Right renal pelvis (tissue), 4 donors: ENCODE measurements at places on chromosomes 16 and 17.

- DNase-seq = peak; percentile 88
Measured at GRCh38 chr17:7833795-7834541, at the start of gene KDM6B. Gene KDM6B, plus strand, starts transcription at chr17:7834217. Its CDS starts 11,338 bp downstream, at chr17:7845555.

GRCh38 chr17:21012736-21013135 is 30.1 kb downstream of the USP22 start:
- DNase-seq = no peak

DNA sequence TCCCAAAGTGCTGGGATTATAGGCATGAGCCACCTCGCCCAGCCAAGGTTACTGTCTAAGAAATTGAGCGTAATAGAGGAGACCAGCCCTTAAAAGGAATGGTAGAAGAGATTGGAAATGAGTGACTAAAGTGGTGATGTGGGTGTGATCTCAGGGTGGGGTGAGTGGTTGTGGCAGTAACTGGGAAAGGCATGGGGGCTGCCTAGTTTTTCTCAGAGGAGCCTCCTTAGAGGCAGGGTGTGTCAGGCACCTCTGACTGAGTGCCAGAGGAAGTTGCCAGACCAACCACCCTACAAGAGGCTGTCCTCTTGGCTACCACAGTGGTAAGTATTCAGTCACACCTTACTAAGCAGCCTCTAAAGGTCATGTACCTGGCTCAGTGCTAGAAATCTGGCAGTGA is 8.9 kb downstream of the DUS2 start:
- no peak for DNase-seq

DNA sequence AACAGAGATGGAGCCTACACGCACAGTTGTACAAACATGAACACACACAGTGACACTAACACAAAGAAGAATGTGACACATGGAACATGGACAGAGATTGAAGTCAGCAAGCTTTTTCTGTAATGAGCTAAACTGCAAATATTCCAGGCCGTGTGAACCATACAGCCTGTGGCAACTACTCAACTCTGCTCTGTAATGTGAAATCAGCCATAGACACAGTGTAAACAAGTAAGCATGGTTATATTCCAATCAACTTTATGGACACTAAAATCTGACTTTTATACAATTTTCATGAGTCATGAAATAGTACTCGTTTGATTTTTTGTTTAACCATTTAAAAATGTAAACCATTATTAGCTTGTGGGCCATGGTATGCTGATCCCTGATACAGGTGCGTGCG is 120.2 kb downstream of the SMG6 start:
- no peak for DNase-seq

DNA sequence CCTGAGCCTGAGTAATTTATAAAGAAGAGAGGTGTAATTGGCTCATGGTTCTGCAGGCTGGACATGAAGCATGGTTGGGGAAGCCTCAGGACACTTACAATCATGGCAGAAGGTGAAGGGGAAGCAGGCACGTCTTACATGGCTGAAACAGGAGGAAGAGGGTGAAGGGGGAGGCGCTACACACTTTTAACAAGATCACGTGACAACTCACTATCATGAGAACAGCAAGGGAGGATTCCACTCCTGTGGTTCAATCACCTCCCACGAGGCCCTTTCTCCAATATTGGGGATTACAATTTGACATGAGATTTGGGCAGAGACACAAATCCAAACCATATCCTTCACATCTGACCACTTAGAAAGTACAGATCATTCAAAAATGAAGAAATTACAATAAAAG is 110.6 kb upstream of the SHISA6 start:
- no peak for DNase-seq

- DNase-seq = no peak
Measured at GRCh38 chr16:80447241-80447640, 93.6 kb upstream of the DYNLRB2 start.

- DNase-seq = no peak
Measured at GRCh38 chr17:54177606-54178308, 355.0 kb downstream of the KIF2B start.

- DNase-seq = no peak
Measured at GRCh38 chr16:22887445-22887844, 73.5 kb downstream of the HS3ST2 start.

GRCh38 chr17:77618731-77619130 is 339.8 kb upstream of the TNRC6C start:
- no peak for DNase-seq

DNA sequence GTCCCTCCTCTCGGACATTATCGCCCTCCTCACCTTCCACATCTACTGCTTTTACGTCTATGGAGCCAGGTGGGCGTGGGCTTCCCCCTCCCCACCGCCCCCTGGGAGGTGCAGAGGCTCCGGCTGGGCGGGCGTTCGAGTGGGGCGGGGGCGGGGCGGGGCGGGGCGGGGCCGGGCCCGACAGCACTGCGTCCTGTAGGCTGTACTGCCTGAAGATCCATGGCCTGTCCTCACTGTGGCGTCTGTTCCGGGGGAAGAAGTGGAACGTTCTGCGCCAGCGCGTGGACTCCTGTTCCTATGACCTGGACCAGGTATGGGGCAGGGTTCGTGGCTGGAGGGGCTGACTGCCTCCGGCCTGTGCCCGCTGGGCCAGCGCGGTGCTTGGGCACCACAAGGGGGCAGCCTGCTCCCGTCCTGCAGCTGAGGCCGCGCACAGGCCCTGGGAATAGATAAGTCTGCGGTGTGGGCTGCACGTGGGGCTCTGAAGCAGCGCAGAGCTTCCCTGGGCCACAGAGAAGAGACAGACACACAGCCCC is 9.2 kb downstream of the PIGQ start:
- DNase-seq = no peak

- no peak for DNase-seq
Measured at GRCh38 chr17:73268582-73269328, 7.1 kb upstream of the CPSF4L start.

GRCh38 chr17:81741594-81742452 is 29.7 kb downstream of the SLC25A10 start:
- no peak for DNase-seq

- no peak for DNase-seq
Measured at GRCh38 chr16:24382762-24383407, 126.8 kb downstream of the CACNG3 start.

DNA sequence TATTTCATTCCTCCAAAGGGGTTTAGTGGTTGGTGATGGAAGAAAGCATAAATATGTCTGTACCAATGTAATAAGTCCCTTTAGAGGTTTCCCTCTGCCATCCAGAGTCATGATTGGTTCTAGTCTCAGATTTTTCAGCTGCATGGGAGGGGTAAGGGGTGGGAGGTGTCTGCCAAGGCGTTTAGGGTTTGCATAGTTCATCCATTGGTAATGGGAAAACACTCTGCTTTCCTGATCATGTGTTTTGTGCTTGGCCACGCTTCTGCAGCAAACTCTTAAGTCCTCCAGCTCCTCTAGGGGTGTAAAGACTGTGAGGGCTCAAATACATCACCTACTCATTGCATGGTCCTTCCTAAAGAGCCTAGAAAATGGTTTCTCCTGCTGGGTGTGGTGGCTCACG is 29.8 kb downstream of the LIG3 start:
- no peak for DNase-seq

- DNase-seq = no peak
Measured at GRCh38 chr17:55332296-55333041, 67.7 kb downstream of the HLF start.

DNA sequence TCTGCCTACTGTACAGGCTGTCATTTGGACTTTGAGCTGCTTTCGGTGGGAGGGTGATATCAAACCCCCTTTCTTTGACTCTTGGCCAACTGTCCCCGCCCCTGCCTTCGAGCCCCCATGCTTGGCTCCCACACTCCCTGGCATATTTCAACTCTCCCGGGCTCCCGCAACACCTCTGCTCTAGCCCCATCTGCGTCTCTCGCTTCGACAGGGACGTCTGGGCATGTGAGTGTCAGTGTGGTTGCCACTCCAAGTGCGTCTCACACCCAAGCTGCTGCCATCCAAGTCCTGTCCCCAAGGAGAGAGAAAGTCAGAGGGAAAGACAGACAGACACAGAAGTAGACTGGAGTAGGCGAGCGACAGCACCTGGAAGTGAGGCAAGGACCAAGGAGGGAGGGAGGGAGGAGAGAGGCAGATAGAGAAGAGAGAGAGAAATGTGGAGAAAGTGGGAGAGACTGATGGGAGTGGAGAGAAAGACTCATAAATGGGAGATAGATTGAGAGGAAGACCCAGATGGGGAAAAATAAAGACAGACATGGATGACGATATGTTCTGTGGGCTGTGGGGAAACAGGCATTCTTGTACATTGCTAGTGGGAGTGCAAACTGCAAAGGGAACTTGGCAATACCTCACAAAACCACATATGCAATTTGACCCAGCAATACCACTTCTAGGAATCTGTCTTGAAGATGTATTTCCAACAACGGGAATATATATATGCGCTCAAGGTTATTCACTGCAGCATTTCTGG is 11.8 kb downstream of the STARD3 start:
- DNase-seq = no peak

GRCh38 chr17:21094298-21094704 is 32.5 kb upstream of the DHRS7B start:
- no peak for DNase-seq

GRCh38 chr17:59149051-59149450 is 5.9 kb downstream of the SKA2 start:
- DNase-seq = no peak

DNA sequence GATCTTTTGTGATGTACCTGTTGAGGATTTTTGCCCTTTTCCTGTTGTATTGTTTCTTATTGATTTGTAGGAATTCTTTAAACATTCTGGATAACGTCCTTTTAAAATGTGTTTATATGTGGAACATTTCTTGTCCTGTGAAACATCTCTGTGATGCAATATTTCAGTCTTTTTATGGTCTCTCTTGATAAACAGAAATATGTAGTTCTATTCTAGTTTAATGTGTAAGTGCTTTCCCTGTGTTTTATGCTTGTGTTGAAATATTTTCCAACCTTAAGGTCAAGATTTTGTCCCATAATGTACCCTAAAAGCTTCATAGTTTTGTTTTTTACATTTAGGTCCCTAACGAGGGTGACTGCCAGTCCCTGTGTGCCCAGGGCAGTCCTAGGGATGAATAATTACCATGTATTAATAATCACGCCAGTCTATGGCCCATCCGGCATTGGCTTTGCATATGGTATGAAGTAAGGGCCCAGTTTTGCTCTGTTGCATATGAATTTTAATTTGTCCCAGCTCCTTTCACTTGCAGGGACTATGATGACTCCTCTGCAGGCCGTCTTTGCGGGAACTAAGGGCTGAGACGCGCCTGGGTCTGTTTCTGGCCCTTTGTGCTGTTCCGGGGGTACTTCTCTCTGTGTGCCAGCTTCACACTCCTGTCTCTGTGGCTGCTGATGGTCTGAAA is 44.2 kb downstream of the RPTOR start:
- DNase-seq = no peak

GRCh38 chr16:74169687-74170376 is 126.8 kb upstream of the PSMD7 start:
- DNase-seq = peak; percentile 23

- peak; percentile 92 for DNase-seq
Measured at GRCh38 chr17:45894022-45894784, at the start of gene MAPT. Gene MAPT, plus strand, starts transcription at chr17:45894554. Its CDS starts 67,784 bp downstream, at chr17:45962338.

GRCh38 chr17:29568331-29569244 is at the start of gene TP53I13:
Gene TP53I13, plus strand, starts transcription at chr17:29568701. Its CDS starts 58 bp downstream, at chr17:29568759.
- peak; percentile 73 for DNase-seq

DNA sequence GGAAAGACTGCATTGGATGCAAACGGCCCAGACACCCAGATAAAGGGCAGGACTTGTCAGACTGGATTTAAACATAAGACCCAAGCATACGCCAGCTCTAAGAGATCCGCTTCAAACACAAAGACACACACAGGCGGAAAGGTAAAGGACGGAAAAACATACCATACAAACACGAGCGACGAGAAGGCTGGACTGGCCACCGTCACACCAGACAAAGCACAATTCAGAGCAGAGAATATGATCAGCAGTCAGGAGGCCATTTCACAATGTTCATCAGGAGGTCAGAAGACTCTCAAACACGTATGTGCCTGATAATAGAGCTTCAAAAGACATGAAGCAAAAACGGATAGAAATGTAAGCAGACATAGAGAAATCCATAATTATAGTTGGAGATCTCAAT is 84.9 kb upstream of the GNG13 start:
- no peak for DNase-seq

DNA sequence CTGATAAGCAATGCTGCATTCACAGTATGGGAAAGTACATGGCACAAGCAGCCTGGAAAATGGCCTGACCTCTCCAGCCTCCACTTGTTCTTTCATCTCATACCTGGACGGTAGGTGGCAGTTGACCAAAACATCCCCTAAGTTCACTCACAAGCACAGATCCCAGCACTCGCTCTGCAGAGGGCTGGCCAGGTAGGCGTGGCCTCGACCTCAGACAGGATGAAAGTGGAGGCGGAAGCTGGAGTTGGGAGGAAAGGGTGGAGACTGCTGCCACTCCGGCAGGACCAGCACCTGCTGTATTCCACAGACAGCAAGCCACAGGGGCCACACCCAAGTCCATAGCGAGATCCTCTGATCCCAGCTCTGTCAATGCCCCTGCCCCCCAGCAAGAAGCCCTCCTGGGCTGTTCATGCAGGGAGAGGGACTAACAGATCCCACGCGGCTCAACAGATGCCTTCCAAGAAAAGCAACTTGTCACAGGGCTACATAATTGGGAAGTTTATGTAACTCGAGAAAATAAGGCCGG is 31.3 kb downstream of the ZCCHC14 start:
- DNase-seq = peak; percentile 51

DNA sequence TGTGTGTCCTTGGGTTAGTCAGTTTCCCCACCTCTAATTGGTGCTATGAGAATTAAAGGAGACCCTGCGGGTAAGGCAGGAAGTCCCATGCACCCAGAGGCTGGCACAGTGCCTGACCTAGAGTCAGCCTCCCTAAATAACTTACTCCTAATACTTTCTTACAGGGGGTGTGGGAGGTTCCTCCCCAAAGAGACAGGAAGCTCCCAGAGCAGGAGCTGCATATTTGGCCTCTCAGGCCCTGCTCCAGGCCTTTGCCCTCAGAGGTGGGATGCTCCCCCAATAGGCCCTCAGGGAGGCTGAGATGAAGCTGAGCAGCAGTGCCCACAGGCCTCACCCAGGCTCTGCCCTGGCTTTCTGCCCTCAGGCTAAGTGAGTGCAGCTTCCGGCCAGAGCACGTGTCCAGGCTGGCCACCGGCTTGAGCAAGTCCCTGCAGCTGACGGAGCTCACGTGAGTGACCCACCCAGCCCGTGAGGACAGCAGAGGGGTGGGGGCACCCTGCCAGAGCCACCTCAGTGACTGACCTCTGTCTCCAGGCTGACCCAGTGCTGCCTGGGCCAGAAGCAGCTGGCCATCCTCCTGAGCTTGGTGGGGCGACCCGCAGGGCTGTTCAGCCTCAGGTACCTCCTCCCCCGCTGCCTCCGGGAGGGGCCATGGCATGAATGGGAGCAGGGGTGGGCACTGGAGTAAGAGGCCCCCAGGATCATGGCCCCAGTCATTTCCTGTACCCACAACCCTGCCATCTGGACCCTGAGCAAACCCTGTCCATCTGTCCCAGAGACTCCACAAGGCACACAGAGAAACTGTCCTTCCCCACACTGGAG is 31.1 kb upstream of the CPNE2 start:
- no peak for DNase-seq

DNA sequence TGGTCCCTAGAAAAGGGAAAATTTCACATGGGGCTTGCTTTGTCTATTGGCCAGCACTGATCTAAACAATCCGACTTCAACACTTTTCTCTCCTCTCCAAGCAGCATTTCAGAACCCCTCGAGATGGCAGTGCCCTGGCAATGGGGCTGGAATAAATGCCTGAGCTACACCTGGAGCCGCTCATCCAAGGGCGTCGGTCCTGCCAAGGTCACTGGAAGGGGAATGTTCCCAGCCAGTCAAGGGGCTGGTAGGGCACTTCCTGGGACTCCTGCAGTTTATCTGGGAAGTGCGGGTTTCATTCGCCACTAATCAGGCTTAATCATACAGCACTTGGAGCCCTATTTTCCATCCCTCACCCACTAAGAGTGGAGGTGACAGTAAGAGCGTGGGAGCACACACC is 17.1 kb downstream of the MEAK7 start:
- no peak for DNase-seq

- no peak for DNase-seq
Measured at GRCh38 chr17:45093444-45094110, 32.5 kb downstream of the NMT1 start.
